CD14-positive monocyte (primary cell): ENCODE measurements at places on chromosomes 12 and 14. TPM values are rescaled to one million over a fixed set of nuclear protein-coding genes. Genes with fewer than 3 reads are reported as not detected.

DNA sequence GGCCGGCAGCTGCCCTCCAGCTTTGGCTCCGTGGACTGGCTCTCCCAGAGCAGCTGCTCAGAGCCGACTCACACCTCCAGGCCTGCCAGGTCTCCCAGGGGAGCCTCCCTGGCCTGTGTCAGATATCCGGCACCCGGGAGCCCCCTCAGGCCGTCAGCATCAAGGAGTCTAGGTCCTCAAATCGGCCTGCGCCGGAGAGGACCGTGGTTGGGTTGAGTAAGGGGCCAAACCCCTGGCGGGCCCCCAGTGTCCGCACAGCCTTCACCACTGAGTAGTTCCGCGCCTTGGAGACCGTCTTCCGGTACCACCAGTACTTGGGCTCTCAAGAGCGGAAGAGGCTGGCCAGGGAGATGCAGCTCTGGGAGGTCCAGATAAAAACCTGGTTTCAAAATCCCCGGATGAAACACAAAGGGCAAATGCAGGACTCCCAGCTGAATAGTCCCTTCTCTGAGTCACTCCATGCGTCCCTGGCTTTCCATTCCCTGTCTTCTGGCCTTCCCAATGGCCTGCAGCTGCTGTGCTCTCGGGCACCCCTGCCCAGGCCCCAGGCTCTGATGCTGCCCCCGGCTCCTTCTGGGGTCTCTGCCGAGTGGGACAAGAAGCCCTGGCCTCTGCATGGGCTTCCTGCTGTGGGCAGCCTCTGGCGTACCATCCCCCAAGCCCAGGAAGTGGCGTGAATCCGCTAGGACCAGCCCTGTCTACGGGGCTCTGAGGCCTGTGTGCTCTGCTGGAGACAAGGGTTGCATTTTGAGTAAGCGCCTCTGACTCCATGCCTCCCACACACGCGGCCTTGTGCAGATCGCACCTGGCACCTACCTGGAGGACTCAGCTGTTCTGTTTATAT lies 245.1 kb upstream of the ATXN7L3B start:
- no peak for DNase-seq

DNA sequence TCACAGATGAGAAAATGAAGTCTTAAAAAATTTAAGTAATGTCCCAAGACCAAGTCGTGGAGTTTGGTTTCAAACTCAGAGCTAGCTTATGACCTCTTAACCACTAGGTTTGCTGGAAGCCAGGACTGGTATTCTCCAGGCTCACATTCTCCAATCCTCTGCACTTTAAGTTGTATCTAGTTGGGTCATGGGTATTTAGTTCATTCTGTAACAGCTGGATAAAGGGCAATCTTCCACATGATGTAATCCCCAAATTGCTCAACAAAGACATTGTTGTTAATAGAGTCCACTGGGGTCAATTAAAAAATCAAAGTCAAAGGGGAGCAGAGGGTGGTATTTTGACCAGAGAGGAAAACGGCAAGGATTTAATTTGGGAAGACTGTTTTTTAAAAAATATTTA lies 17.8 kb upstream of the GAS2L3 start:
- no peak for DNase-seq

DNA sequence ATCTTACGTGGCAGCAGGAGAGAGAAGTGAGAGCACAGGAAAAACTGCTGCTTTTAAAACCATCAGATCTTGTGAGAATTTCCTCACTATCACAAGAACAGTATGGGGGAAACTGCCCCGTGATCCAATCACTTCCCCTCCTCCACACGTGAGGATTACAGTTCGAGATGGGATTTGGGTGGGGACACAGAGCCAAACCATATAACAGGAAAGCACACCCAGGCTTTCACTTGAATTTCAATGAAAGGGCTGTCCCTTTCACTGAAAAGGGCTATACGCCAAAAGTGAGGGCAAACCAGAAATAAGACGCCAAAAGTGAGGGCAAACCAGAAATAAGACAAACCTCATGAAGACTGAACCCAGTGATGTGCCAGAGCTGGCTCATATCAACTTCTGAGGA lies 22.8 kb upstream of the TMEM233 start:
- DNase-seq = no peak

- no peak for DNase-seq
These were observed 107.3 kb upstream of the ARHGAP5 start for GRCh38 chr14:31969699-31970240.

DNA sequence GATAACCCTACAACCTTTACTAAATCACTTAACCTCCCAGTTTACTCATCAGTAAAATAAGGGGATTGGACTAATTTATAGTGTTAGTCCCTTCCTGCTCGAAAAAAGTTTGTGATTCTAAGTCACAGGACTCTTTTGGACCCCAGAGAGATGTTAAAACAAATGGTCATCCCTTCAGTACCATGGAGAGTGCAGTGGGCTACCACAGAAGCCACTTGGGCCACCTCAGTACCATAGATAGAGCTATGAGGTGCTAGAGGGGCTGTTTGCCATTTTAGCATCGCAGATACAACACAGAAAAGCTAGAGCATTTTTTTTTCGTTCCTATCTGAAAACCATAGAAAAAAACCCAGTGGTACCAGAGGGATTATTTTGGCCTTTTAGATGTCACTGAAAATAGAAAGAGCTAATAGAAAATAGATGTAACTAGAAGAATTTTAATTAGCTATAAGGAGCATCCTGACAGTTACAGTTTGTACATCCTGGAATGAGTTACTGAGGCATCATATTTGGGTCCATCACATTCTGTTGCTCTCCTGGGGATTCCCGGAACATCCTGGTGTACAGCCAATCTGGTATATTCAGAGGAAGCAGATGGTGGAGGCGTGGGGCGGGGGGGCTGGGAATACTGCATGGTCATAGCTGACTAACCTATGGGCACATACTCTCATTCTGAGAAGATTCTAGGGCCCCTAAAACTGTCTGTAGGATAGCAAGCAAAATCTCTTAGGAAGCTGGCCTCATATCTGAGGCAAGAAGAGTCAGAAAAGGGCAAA lies 2.8 kb downstream of the ZNF219 start:
- no peak for DNase-seq

GRCh38 chr14:99679996-99680395 lies 4.1 kb upstream of the CYP46A1 start:
- no peak for DNase-seq

Gene CCDC184
- polyA plus RNA-seq = 0.03 and 0.05 TPM in 2 replicates

Gene OR4K1
- polyA plus RNA-seq = not detected in 2 replicates

Gene CLEC4D
- 35.4 TPM for polyA plus RNA-seq
